ENCODE measurements at places on chromosomes 6 and 20.

DNA sequence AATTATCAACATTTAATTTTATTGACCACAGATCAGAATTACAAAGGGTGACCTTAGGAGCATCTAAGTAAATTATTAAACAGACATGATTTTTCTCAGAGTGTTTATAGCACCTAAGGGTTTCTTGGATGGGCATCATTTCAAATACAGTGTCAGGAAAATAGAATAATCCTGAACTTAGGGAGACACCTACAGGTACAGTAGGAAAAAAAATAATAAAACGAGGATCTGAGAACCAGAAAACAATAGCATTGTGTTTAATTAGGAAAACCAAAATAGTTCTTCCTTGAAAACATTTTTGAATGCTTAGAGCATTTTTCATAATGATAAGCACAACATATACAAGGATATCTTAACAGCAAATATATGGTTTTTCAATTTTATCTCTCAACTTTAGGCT is 39.2 kb downstream of the MMUT start:
- peak; percentile 8 for DNase-seq

DNA sequence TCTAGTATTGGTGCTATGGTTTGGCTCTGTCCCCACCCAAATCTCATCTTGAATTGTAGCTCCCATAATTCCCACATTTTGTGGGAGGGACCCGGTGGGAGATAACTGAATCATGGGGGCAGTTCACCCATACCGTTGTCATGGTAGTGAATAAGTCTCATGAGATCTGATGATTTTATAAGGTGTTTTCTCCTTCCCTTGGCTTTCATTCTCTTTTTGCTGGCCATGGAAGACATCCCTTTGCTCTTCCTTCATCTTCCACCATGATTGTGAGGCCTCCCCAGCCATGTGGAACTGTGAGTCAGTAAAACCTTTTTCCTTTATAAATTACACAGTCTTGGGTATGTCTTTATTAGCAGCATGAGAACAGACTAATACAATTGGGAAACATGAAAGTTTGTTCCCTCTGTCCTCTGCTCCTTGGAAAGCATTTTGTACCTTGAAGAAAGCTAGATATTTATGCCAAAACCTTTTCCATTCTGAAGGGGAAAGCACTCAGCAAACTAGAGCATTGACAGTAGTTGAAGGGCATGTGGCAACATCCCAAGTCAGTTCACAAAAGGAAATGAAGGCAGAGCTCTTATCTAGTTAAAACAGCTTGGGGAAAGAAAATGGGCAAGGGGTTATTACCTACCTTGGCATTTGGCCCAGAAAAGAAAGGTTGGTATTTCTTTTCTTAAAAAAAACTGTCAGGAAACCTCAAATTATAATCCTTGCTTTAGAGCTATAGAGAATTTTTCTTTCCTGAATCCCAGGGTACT is 10.7 kb upstream of the TNFAIP3 start:
- no peak for DNase-seq

- no peak for DNase-seq
Measured at GRCh38 chr6:72691249-72691648, 69.4 kb downstream of the KCNQ5 start.

- no peak for DNase-seq
Measured at GRCh38 chr6:133369773-133370272, 128.7 kb downstream of the EYA4 start.

DNA sequence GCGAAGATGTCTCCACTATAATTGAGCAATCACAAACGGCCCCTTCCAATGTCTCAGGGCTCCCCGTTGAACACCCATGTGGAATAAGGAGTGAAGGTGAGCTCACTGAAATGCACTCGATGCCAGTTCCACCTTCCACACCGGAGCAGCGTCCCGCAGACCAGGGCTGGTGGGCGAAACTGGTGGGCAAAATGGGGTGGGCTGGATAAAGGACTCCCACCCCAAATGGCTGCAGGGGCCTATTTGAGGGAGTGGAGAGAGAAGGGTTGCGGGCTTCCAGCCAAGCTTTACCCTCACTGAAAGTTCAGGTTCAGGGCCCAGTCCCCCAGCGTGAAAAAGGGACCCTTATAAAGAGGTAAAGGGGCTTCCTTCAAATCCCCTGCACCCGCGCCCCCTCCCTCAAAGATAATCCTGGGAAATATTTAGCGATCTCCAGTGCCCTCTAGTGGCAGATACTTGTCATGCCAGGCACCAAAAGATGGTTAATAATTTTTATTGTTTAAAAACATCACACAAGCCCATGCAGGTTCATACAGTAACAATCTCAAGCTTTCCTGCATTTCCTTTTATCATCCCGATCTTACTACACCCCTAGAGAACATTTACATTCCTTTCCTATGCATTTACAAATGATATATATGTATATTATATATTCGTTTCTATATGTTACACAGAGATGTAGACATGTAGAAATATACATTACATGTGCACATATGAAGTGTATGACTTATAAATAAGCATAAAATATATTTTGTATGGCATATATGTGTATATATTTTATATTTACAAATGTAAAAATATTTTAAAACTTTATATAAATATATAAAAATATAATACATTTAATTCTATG is 58.2 kb upstream of the NKX2-2 start:
- peak; percentile 4 for DNase-seq

- peak; percentile 21 for DNase-seq
Measured at GRCh38 chr6:147190556-147190955, 13.7 kb upstream of the STXBP5 start.

DNA sequence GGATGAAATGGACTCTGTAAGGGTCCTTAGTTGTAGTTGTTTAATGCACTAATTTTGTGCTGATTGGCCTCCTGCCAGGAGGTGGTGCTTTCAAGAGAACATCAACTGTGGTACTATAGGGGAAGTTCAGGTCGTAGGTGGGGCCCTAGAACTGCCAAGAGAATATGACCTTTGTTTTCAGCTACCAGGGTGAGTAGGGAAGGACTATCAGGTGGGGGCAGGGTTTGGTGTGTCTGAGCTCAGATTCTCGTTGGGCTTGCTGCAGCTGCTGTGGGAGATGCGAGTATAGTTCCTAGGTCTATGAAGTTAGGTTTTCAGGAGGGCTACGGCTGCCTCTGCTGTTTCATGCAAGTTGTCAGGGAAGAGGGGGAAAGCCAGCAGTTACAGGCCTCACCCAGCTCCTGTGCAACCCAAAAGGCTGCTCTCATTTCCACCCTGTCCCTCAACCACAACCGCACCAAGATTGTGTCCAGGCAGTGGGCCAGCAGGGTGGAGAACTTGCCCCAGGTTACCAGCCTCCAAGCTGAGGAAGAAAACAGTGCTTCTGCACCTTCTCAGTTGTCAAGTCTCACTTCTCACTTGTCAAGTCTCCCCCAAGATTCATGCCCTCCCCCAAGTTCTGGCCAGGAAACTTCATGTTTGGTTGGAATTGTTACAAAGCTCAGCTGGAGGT is 626.5 kb upstream of the MAP3K7 start:
- DNase-seq, result no peak

GRCh38 chr20:25738198-25738597 is 41.5 kb upstream of the ZNF337 start:
- DNase-seq, result peak; percentile 56

DNA sequence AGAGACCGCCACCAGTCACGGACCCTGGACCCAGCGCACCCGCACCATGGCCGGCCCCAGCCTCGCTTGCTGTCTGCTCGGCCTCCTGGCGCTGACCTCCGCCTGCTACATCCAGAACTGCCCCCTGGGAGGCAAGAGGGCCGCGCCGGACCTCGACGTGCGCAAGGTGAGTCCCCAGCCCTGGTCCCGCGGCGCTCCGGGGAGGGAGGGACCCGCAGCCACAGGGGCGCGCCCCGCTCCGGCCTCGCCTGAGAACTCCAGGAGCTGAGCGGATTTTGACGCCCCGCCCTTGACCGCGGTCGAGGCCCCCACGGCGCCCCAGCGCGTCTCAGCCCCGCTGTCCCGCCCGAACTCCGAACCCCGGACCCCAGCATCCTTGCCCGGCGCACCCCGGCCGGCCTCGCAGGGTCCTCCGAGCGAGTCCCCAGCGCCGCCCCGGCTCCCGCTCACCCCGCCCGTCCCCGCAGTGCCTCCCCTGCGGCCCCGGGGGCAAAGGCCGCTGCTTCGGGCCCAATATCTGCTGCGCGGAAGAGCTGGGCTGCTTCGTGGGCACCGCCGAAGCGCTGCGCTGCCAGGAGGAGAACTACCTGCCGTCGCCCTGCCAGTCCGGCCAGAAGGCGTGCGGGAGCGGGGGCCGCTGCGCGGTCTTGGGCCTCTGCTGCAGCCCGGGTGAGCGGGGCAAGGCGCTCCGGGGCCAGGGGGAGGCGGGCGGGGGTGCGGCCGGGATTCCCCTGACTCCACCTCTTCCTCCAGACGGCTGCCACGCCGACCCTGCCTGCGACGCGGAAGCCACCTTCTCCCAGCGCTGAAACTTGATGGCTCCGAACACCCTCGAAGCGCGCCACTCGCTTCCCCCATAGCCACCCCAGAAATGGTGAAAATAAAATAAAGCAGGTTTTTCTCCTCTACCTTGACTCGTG is at the start of gene OXT:
Gene OXT (plus strand): TSS at position 11 of the 920 bp plus-strand sequence. CDS start 36 bp downstream, at position 47.
- DNase-seq, result peak; percentile 50

- peak; percentile 22 for DNase-seq
Measured at GRCh38 chr6:42260972-42261371, 43.3 kb upstream of the MRPS10 start.

DNA sequence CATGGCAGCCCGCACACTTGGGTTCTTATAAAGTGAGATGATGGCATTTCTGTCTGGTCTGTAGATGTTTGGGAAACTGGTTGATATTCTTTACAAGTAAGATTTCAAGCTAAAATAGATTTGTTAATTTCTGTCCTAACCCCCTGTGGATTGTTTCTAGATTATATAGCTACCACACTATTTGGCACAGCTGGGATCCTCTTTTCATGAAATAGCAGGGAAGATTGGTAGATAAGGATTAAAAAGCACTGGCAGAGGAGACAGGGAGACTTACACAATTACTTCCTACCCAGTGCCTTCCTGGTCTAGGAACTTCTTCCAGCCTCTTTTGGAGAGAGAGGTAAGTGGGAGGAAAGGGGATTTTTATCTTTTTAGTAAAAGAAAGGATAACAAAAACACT is 13.2 kb upstream of the ATXN1 start:
- no peak for DNase-seq
